Occipital lobe (tissue), 3 donors: ENCODE measurements at places on chromosomes 4 and X.

DNA sequence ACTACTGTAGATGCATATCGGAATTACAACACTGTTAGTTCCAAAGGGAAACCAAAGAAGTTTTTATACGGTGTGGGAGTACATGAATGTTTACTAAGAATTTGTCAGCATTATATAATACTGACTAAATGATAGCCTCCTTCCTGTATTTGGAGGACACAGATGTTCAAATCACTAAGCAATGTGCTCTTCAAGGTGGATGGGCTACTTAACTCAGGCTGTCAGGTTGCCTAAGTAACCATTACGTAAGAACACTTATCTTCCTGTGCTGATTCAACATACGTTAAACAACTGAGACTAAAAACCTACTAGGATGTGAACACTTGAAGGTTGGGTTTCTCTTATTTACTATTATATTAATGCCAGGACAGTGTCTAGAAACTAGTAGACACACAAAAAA lies 81.9 kb upstream of the HPGD start:
- DNase-seq = no peak

DNA sequence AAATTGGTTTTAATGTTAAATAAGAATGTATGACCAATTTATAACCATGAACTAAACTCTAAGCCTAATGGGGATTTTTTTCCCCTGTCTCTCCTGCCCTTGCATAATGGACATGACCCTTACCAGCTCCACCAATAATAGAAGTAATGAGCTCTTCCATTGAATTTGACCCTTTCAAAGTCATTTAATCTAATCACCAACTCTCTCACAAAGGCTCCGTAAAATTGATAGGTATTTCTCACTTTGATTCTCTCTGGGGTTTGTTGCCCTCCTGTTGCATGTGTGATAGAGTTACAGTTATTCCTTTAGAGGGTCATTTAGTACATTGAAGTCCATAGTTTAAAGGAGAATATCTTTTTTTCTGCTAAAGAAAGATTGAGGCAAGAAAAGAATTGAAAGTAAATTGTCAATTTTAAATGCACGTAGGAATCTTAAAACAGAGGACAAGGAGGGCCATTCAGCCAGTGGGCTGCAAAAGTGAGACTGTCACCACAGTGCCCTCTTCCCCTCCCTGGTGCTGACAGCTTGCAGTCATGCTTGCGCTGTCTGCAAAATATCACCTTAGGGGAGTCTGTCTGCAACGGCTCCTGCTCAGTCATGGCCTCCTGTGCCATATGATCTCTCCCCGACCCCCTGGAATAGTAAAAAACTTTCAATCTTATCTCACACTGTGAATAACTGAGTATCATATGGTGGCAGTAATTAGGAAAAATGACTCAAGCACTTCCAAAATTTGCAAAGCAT lies 307.5 kb upstream of the GNPDA2 start:
- DNase-seq = no peak

- no peak for DNase-seq
Measured at GRCh38 chr4:25949173-25949748, 35.2 kb downstream of the SMIM20 start.

DNA sequence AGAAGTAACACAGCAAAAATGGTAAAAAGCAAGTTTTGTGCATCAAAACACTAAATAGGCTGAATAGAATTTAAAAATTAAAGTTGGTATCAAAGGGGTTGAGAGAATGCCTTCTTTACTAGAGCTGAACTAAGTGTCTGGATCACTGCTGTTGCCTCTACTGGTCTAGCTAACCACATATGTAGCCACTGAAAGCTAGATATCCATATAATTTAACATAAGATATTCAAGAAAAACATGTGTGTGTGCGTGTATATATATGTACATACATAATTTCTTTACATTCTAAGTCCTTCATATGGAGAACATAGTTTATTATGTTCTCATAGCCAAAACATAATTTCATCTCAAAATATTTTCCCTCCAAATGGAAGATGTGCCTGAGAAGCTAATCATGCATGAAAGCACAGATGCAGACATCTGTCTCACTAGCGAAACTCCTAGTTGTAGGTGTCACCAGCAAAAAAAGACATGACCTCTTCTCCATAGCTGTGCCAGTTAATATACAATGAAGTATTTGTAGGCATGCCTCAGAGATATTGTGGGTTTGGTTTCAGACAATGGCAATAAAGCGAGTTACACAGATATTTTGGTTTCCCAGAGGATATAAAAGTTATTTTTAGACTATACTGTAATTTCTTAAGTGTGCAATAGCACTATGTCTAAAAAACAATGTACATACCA lies 47.3 kb downstream of the PDE5A start:
- no peak for DNase-seq

GRCh38 chr4:60531776-60532379 lies 668.2 kb upstream of the ADGRL3 start:
- no peak for DNase-seq
